ENCODE measurements at places on chromosomes 12 and 14.

DNA sequence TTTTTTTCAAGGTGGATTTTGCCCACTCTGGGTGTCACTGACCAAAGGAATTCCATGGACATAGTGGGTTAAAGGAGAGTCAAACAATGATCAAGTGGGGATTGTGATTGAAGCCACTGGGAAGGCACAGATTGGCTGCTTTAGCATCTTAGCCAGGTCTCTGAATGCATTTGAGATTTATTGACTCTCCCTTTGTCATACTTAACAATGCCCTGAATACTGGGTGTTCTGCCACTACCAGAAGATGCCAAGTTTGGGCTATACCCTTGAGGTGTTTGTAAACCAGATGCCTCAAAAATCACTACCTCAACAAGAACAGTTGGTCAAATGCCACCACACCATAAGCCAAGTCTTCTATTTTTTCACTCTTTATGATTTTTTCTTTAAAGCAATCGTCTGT is 114.8 kb downstream of the GTF2A1 start:
- no peak for DNase-seq

DNA sequence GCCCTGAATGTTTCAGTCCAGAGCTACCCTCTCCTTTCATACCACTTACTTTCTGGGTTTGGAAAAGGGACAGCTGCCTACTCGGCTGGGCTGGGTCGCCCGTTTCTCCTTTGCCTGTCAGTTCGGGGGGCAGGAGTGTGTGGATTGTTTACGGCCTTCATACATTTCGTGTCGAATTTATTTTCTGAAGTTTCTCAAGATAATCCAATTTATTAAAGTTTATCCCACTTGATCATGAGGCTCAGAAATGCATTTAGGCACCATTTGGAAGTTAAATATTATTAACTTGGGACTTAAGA is 608 bp downstream of the ZNF410 start:
- DNase-seq = no peak

GRCh38 chr12:79183926-79184325 is 319.4 kb downstream of the SYT1 start:
- no peak for DNase-seq

- no peak for DNase-seq
These were observed 9.7 kb downstream of the MLH3 start for GRCh38 chr14:75041613-75042012.

- DNase-seq = no peak
These were observed 7.7 kb downstream of the CAPS2 start for GRCh38 chr12:75322464-75322863.

- DNase-seq = no peak
These were observed 108.7 kb upstream of the SLC38A4 start for GRCh38 chr12:46934374-46935111.

DNA sequence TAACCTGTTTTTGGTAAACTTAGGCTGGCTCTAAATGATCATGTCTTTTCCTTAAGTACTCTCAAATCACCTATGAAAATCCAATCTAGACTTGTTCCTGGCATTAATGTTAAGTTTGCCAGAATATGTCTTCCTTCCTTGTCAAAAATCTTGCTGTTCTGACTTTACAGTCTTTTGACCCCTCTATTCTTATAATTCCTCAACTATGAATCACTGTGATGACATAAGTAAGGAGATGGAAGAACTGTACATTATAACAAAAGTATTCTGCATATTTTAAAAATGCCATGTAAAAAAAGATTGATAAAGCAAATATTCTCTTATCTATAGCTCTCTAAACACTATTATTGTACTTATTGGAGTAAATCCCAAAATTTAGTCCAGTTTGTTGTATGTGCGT is 51.4 kb upstream of the BAZ1A start:
- no peak for DNase-seq

DNA sequence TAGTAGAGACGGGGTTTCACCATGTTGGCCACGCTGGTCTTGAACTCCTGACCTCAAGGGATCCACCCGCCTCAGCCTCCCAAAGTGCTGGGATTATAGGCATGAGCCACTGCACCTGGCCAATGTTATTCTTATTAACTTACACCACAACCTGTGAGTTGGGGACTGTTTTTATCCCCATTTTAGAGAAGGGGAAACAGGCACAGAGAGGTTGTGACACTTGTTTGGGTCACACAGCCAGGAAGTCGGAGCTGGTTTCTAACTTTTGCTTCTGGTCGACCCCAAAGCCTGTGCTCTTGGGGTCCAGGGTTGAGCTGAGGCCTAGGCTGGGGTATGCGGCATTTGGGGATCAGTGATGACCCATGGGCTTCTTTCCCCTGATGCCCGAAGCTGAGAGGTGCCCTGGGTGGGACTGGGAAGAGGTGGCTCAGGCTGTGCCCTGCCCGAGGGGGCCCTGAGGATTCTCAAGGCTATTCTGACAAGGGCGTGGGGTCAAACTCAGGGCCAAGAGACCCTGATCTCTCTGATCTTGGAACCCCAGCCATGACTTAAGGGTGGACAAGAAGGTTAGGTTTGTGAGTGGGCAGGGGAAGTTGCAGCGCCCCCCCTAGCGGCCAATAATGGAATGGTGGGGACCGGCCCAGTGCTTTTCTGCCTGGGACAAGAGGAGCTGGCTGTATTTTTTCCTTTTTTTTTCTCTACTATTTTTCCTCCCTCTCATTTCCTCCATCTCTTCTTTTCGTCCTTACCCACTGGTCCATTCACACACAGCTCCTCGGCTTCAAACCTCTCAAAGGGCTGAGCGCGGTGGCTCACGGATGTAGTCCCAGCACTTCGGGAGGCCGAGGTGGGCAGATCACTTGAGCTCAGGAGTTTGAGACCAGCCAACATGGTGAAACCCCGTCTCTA is 3.0 kb downstream of the SDSL start:
- peak; percentile 32 for DNase-seq

GRCh38 chr12:84756961-84757360 is 155.6 kb downstream of the SLC6A15 start:
- DNase-seq = no peak

DNA sequence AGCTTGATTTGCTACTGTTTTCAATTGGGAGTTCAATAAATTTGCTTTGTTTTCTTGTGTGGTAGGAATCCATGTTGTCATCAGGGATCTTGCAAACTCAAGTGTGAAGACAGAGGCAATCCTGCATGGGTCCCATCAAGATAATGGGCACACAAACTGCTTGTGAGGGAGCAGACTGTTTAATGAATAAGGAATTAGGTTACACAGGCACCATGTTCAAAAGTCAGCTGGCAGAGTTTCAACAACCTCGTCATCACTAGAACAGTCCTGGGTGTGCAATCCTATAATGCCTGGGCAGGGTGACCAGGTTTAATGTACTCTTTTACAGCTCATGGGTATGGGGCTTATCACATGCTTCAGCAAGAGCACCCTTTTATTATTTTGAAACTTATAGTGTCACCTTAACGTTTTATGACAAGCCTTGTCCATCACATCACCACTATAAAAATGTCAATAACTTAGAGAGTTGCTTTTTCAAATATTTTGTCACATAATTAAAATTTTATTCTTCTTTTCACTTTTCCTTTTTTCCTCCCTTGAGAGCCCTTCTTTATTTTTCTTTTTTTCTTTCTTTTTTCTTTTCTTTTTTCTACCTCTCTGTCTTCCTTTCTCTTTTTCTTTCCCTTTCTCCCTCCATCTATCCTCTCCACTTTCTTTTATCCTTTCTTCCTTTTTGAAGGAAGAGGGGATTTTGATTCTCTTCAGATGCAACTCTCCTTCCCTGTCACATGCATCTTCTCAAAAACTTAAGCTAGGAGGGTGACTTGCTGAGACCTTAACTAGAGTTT is 252.2 kb upstream of the ATP2B1 start:
- no peak for DNase-seq

DNA sequence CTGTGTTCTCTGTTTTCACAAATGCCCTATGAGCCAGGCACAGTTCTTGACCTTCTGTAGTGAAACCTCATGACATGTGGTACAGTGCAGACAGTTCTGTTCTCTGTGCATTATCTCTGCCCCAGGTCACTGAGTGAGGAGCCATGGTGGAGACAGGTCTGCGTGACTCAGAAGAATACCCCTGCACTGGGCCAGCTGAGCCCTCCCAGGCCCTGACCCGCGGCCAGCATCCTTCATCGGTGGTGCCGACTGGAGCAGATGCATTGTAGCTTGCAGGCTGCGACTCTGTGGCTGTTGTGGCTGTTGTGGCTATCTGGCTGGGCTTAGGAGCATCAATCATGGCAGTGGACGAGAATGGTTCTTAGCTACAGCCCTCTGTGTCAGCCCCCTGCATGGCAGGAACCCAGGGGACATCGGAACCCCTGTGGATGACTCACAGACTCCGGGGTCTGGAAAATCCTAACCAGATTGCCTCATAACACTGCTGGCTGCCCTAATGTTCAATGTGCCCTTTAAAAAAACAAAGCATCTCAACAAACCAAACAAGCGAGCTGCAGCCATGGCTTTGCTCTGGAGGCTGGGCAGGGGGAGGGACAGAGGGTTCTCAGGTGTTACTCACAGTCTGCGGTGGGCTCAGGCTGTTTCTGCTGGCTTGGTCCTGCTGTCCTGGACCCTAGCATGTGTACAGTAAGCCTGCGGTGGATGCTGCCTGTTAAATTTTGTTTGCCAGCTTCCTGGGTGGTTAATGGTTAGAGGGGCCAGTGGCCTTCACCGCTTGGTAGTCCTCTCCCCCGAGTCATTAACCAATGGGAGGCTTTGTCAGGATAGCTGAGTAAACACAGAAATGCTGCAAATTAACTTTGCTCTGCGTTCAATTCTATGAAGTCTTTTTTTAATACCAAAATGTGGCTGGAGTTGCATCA is at the start of gene SERPINA6:
SERPINA6 (minus strand) TSS at position 689 of the 923 bp plus-strand sequence. CDS start 8,688 bp downstream, outside the sequence.
- DNase-seq = no peak

DNA sequence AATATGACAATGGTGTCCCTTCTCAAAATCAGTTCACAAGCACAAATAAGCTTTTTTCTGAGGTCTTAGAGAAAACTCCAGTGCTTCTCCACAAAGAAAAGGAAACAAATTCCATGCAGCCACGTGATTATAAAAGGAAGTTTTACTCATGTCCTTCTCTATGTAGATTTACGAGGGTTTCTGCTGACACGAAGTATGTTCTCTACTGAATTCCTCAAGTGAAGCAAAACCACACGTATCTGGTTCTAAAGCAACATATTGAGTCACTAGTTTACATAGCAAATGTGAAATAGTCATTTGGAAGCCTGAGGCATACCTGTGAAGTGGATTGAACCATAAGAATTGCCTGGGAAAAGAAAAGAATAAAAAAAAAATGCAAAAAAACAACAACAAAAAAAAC is 31.9 kb downstream of the BMP4 start:
- DNase-seq = no peak

DNA sequence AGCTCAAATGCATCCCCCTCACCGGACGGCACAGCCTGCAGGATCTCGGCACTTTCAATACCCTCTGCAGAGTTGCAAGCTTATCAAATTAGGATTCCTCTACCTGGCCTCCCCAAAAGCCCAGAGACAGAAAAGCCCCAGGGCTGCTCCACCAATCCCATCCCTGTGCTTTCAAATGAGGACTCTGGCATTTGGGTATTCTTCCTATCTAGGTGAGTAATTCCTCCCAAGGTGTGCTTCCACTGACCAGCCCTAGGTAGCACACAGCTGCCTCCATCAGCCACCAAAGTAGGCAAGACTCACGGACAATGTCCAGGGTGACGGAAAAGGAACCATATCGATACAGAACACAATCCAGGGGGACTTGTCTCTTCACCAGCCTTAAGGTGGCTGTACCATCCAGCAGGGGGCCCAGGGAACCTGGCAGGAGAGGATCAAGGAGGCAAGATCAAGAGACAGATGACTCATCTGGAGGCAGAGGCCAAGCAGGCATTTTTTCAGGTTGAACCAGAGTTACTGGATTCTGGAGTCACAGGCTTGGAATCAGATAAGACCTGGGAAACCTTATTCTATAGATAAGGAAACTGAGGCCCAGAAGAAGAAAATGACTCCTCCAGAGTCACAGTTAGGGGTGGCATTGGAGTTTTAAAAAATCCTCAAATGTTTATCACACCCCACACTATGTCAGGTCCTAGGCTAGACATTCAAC is 9.9 kb downstream of the PMEL start:
- DNase-seq = no peak

DNA sequence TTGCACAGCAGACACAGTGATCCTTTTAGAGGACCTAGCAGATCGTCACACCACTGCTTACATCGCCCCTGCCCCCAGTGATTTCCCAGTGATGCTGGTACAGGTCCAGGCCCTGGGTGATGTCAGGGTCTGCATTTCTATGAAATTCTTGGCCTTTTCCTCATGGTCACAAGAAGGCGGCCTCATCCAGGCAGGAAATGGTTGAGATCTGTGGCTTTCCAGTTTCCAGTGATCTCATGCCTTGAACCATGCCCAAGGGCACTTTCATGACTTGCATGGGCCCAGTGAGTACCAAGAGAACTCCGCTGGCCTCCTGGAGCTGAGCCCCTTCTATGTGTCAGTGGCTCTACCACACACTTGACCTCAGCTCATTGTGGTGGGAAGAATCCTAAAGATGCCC is 41.9 kb upstream of the BDKRB2 start:
- no peak for DNase-seq

DNA sequence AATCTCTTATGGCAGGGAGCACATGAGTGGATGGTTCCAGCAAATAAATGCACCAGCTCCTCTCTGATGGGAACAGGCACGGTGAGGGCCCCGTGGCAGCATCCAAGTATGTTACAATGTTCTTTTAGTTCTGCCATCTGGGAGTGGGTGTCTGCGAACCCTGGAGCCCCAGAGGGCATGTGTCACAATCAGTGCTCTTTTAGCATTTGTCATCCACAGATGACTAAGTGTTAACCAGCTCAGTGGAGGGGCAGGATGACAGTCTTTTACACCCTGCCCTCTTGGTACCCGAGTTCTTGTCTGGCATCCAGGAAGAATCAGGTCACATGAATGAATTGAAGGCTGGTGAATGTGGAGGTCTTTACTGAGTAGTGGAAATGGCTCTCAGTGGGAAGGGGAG is 560.4 kb upstream of the FLRT2 start:
- no peak for DNase-seq

- DNase-seq = no peak
These were observed 104.7 kb downstream of the VEZT start for GRCh38 chr12:95322326-95322725.

- peak; percentile 13 for DNase-seq
These were observed 22.5 kb downstream of the CABP1 start for GRCh38 chr12:120662879-120663278.

GRCh38 chr14:78697341-78697740 is 527.2 kb downstream of the NRXN3 start:
- no peak for DNase-seq

GRCh38 chr12:105930557-105931503 is 207.9 kb downstream of the NUAK1 start:
- DNase-seq = no peak

DNA sequence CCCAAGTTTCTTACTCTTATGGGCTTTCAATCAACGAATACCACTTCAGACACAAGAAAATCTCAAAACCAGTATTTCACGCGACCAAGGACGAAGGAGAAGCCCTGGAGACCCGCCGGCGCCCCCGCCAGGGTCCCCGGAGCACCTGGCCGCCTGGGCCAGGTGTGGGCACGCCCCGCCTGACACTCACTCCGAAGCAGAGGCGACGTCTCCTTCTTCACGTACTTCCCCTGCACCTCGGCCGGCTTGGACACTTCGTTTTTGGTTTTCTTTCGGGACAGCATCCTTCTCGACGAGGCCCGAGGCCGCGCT is 466 bp downstream of the SAV1 start:
- no peak for DNase-seq
